ENCODE measurements at places on chromosomes 2 and 18.

- no peak for DNase-seq
Measured at GRCh38 chr2:2328848-2329247, 2.2 kb downstream of the MYT1L start.

- no peak for DNase-seq
Measured at GRCh38 chr2:184646593-184646992, 48.3 kb downstream of the ZNF804A start.

- no peak for DNase-seq
Measured at GRCh38 chr2:104746858-104747257, 107.1 kb upstream of the POU3F3 start.

- no peak for DNase-seq
Measured at GRCh38 chr2:46364797-46365457, 67.7 kb downstream of the EPAS1 start.

- DNase-seq = no peak
Measured at GRCh38 chr2:57209799-57210198, 836.8 kb upstream of the VRK2 start.

DNA sequence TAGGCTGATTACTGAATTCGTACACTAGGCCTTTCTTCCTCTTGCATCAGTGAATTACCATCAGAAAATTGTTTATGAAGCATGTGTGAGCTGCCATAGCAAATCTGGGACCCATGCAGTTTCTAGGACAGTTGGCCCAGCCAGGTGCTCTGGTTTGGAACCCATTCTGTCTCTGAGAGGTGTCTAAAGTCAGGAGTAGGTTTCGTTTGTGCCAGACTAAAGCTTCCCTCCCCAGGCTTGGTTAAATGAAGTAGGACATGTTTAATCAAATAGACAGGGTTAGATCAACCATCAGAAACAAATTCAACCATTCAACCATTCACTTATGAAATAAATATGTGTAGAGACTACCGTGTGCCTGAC, 176.9 kb downstream of the ALPK2 start:
- no peak for DNase-seq

GRCh38 chr2:219496247-219496824, 2.4 kb upstream of the GMPPA start:
- no peak for DNase-seq

DNA sequence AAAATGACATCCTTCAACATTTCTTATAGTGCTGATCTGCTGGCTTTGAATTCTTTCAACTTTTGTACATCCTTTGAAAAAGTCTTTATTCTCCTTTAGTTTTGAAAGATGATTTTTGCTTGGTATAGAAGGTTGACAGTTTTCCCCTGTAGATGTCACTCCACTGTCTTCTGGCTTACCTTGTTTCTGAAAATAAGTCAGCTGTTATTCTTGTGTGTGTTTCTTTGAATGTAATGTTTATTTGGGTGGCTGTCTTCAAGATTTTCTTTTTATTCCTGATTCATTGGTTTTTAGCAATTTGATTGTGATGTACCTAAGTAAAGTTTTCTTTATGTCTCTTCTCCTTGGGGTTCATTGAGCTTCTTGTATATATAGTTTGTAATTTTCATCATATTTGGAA, 47.6 kb downstream of the ACTR3 start:
- no peak for DNase-seq

- no peak for DNase-seq
Measured at GRCh38 chr2:57937456-57937855, 109.2 kb upstream of the VRK2 start.

DNA sequence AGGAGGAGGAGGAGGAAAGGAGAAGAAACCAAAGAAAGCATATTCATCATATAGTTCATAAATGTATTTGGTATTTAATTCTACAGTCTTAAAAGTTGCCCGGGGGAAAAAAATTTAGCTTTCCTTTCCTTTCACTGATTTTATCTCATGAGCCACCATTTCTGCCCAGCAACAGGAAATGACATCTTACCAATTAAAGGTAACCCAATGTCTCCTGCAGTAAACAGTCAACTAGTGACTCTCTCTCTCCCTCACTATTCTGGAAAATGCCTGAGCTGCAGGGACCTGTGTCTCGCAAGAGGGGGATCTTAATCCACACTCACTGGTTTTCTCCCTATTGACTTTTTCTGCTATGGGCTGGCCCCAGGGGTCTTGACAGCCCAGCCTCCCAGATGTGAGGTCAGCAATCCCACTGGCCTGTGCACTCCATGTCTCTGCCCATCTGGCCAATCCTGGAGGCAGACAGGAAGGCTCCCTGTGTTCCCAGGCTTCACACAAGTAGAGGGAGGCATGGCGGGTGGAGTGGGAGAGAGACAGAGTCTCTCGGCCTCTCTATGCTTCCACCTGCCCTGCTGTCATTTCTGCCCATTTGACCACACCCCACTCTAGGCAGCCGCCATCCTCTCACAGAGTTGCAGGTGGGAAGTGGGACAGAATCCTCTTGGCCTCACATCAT, 85.4 kb upstream of the CABLES1 start:
- no peak for DNase-seq

- no peak for DNase-seq
Measured at GRCh38 chr18:58847383-58848071, 17.1 kb upstream of the ZNF532 start.

DNA sequence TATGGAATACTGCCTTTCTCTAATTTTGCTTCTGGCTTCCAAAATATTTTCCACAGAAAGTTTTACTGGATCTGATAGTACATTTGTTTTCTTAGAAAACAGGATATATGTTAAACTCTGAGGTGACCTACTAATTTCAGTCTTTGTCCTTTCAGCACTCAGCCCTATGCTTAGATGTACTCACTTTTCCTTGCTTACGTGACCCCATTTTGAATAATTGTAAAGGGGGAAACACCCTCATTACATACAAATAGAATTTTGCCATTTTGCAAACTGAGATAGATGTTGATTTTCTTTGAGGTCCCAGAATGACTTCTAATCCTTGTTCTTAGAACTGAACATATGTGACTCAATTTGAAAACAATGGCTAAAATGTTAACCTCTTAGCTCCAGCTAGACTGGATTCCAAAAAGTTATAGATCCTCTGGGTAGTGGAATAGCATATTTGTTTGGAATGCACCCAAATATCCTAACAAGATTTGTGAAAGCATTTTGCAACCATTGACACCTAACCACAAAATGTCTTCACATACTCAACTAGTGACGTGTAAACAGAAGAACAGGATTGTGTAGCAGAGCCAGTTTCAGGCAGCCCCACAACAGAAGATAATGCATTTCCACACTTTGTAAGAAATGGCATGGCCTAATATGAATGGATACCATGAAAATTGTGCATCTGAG, 44.8 kb upstream of the EHBP1 start:
- no peak for DNase-seq

DNA sequence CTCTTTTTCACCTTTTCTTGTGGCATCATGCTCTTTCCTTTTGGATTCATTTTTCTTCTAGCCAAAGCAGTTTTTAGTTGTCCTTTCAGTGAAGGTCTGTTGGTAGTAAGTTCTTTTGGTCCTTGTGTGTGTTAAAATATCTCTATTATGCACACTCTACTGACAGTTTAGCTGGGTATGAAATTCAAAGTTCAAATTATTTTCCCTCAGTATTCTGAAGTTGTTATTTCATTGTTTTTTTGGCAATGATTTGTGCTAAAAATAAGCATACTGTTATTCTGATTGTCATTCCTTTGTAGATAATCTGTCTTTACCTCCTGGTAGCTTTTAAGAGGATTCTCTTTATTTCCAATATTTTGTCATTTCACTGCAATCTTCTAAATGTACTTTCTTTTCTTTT, 53.1 kb upstream of the COX7A2L start:
- no peak for DNase-seq

DNA sequence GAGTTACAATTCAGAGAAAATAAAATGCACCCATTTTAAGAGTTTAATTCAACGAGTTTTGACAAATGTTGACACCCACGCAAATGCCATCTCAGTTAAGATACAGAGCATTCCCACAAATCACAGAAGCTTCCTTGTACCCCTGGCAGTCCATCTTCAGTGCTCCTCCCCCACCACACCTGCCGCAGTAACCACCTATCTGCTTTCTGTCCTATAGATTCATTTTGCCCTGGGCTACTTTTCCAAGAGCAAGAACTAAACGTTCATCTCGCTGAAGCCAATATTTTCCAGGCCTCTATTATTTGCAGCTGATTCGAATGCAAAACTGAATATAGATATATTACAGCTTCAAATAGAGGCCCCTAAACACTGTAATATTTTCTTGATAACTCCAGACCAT, 13.4 kb upstream of the HPCAL1 start:
- no peak for DNase-seq

DNA sequence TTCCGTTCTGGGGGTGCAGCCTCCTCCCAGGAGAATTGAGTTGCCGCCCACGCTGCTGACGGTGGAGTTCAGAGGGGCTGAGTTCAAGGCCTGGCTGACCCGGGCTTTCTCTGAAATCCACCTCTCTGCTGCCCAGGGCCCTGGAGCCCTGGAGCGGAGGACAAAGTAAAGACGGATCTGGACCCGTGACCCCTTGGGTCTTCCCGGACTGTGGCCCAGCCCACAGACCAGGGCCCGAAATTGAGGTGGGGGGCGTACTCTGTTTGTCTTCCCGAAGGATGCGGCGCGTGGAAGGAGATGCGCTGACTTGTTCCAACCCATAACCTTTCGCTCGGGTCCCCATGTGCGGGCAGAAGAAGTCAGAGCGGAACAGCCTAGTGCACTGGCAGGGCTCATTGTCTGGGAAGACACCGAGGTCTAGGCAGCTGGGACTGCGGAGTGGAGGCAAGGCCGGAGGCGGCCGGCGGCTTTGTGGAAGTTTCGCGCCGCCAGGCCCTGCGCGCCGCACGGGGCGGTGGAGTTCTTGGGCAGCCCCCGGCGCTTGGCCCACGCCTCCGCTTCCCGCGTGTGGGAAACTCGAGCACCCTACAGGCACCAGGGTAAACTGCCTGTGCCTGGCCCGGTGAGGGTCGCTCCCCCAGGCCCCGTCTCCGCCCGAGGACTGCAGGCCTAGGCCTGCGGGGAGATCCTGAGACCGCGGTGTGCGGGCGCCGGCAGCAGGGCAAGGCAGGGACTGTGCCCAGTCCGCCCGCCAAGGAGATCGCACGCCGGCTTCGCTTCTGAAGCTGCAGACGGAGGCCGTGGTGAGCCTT, 9.8 kb downstream of the POU3F3 start:
- no peak for DNase-seq

DNA sequence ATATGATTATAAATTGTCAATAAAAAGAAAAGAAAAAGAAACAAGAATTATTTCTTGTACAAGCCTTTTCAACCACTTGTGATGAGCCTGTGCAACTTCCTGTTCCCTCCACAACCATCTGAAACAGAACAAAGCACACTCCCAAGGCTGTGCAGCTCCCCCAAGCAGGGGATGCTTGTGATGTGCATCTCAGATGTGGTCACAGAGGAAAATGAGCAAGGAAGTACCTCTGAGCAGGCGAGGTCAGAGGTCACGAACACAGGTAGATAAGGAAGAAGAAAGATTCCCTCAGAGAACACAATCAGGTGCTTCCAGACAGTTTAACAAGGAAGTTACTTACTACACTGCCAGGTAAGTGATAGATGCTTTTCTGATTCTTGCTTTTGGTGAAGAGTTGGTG, 274.8 kb upstream of the SLC39A10 start:
- no peak for DNase-seq

DNA sequence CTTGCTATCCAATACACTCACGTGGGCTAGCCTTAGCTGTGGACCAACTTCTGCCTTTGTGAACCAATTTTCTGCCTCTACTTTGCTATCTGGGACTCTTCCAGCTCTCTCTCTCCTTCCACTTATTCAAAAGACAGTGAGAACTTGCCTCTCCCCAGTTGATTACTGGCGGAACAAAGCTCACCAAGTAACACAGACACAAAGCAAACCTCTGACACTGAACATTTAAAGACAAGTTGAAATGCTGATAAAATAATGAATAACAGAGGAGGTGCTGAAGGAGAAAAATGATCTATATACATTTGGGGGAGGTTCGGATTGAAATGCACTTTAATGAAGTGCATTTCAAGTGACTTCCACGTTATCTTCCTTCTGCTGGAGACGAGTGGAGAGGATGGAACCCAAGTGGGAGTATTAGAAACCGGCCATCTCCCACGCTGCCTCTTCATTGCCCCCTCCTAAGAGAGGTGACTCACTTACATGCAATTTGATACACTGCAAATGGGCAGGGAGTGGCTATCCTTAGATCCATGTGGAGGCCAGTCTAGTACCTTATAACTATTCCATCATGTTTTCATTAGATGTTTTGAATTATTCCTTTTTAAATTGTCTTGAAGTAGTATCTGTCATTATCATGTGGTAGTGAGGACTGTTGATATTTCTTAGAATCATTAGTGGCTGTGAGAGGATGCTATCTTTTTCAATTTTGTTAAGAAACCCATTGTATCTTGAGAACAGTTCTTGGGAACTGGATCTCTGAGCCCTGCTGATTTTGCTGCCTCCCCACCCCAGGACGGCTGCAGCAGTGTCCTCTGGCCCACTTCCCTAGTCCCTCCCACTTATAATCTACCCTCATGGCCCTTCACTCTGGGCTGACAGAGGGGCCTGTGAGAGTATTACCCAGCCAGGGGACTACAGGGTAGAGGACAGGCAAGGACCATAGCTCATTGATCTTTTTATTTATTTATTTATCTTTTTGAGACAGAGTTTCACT, 6.0 kb upstream of the GLI2 start:
- DNase-seq = no peak

- DNase-seq = no peak
Measured at GRCh38 chr2:109353806-109354745, 225.1 kb downstream of the SH3RF3 start.

- no peak for DNase-seq
Measured at GRCh38 chr18:59143441-59143840, 3.8 kb downstream of the SEC11C start.

GRCh38 chr18:10928772-10929373, 220.5 kb downstream of the PIEZO2 start:
- DNase-seq = no peak

DNA sequence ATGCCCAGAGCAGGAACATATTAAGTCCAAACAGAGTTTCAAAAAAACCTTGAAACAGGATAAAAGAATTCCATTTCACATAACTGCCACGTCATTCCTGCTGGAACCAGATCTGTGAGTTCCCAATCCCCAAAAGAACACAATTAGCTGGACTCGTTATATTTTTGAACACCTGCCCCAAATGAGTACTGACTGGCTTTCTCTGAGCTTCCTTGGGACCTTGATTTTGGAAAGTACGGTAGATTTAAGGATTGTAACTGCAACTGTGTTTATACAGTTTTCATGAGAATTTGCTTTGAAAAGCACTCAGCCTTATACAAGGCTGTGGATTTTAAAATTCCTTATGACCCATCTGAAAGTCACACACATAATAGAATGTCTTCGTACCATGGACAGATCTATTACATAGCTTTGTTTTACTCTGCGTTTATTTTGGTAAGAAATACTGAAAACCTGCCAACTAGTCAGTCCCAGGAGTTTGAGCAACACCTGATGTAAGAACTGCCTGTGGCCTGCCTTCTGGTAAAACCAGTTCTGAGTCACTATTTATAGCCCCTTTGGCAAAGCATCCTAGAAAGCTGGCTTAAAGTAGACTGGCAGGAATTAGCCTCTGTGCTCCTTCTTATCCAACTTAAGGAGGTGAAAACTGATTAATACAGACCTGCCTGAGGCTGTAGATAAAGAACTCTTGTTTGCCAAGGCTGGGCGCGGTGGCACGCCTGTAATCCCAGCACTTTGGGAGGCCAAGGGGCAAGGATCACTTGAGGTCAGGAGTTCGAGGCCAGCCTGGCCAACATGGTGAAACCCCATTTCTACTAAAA, 48.1 kb downstream of the MERTK start:
- no peak for DNase-seq
